ENCODE measurements at places on chromosomes 7 and 10.

DNA sequence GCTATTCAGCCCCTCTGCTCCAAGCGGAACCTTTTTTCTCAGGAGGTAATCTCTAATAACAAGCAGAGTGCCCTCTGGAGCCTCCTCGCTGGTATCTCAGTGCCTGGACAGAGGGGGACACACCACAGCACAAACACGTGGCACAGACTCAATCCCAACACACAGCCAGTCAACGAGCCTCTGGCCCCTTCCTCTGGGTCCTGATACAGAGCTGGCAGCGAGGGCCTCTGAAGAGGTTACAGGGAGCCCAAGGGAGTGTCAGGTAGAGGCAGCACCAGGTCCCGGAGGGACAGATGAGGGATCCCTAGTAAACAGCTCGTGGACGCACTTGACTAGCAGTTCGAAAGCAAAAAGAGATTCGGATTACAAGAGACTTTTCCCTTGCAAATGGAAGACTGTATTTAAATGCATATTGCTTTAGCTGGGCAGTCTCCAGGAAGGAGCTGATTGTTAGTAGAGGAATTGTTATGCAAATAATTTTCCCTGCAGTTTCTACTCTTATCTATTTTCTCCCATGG, 14.1 kb downstream of the CXCL12 start:
- DNase-seq, result no peak

DNA sequence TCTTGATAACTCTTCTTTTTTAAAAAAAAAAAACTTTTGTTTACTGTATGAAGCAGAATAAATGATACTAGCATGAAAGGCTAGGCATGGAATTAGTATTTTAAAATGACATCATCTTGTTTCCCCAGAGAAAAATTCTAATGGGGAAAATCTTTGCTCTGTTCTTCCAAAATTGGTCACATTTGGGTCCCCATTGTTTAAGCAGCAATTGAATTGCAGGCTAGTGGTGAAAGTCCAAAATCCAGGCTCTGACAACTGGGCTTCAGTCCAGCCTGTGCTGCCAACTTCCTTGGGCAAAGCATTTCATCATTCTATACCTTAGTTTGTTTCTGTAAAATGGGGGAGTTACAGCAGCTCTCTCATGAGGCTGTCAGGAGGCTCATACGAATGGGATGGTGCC, 726.4 kb downstream of the KCNMA1 start:
- DNase-seq, result no peak

GRCh38 chr7:45028920-45029344, 28.9 kb downstream of the CCM2 start:
- DNase-seq, result no peak

DNA sequence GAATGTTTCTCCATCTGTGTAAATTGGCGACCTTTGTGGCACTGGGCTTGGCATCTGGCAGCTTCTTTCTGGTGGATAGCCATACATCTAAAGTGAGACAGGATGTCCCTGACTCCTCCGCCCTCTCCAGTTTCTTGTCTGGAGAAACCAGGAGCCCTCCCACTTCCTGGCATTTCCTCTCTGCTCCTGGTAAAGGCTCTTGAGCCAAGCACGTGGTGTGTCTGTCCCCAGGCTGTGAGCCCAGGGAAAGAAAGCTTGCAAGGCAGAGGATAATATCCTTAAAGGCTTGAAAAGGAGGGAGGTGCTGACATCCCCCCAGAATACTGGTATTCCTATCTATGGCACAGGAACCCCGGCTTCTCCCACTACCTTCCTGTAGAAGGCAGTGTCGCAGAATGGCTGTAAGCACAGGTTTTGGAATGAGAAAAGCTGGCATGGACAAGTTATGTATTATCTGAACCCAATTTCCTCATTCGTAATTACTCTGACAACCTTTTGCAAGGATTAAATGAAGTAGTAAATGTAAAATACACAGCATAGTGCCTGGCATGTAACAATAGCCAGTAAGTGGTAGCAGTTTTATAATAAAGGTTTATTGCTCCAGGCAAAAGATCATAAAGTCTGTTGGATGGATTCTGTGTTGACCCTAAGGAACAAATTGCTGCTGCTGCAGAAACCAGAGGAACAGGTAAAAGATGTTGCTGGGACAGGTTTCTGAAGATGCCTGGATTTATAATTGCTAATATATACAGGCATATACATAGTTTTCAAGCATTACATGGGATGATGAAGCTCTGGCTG, 11.8 kb upstream of the ACSL5 start:
- no peak for DNase-seq

- DNase-seq, result no peak
Observed at GRCh38 chr7:66353547-66353946, 148.4 kb downstream of the TPST1 start.

- DNase-seq, result no peak
Observed at GRCh38 chr10:80322711-80323110, 33.3 kb upstream of the MAT1A start.

DNA sequence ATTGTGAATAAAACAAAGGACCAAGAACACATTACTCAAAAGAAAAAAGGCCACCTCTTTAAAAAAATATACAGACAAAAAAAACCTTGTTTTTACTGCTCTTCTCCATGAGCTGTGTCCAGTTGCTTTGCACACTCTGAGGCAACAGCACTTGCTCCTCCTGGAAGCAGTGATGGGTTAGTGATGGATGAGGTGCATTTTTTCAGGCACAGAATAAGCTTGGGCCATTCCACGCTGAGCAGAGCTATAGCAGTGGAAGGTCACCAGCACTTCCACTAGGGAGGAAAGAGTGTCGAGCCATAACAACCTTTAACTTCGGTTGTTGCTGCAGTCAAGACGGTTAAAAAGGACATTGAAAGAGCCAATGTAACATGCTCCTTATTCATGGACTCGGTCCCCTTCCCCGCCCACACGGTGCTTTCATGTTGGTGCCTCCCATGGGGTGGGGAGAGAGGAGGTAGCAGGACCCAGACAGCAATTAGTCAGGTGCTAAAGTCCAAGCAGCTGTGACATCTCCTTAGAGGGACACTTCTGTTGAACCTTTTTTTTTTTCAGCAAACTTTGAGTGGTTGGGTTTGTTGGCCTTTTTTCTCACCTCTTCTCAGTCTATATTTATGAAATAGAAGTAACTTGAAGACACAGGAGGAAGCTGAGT, 136.5 kb upstream of the ADARB2 start:
- no peak for DNase-seq

GRCh38 chr10:28302012-28302637, 739 bp downstream of the MPP7 start:
- DNase-seq, result no peak

DNA sequence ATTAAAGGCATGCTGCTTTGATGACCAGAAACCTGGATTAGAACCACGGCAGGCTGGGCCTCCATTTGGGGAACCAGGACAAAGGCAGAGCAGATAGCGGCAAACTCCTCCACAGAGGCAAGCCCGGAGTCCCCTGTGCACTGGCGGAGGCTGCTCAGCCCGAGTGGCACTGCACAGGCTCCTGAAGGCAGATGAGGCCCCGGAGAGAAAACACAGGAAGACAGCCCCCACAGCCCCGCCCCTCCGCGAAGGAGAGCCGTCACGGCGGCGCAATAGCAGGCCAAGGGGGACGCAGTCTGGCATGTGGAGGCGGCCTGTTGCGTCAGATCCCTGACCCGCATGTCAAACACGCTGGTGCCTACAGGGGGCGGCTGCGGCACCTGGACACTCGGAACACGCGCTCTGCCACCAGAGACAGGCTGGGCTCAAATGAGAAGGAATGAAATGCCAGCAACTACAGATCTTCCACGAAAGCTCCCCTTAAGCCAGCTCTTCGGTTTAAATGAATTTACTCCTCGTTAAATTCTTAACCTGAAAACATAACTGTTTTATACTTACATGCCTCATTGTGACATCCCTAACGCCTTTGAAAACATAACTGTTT, 128.5 kb downstream of the MAD1L1 start:
- DNase-seq, result peak; percentile 70

DNA sequence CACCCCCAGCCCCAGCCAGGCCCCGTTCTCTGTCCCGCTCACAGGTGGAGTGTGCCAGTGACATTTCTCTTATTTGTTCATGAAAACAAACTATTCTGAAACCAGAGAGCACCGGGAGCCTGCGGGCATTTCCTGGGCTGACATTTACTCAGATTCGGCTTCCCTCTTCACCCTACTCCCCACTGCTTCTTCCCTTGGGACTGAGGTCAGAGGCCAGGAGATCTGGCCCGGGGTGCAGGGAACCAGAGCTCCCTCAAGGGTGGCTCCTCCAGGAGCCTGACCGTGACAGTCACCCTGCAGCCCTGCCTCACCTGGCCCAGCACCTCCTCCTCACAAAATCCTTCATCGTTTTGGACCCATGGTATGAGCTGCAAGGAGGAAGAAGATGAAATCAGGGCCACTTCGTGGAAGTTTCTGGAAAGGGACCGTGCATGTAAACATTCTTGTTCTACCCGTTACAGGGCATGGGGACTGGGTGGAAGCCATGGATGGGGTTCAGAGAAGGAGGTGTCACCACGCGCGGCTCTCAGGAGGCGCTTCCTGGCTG, 12.2 kb downstream of the BHLHA15 start:
- DNase-seq, result no peak

GRCh38 chr10:70306181-70306705, 22.4 kb upstream of the NPFFR1 start:
- no peak for DNase-seq
